Uterus (tissue), 4 donors: ENCODE measurements at places on chromosomes 1 and 21. TPM values are rescaled to one million over a fixed set of nuclear protein-coding genes. Genes with fewer than 3 reads are reported as not detected.
A peak's percentile ranks its signal among the peaks of the same experiment; 100 is the strongest.

GRCh38 chr21:29418813-29419212 is 120.1 kb downstream of the BACH1 start:
- no peak for DNase-seq

DNA sequence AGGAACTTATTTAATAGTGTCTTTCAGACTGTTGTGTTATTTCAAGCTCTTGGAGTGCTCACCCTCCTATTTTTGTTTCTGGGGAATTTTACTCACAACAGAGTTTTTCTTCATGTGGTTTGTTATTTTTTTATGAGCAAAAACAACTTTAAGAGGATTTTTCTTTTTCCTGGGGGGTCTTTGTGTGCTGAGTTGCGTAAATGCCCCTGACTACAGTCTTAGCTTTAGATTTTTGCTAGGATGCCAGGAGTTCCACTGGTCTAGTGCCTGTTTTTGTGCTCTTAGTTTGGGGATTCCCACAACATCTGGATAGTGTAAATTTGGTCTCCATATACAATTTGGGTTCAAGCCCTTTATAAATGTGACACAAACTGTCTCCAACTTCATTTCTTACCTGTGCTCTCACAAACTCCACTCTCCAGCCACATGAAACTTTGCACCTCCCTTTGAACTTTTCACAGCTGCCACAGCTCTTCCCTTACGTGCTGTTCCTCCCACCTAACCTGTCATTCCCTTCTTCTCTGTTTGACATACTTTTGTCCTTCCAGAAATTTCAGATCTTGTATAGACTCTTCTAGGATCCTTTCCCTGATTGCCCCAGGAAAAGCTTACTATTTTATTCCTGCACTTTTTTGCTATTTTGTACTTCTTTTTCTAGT is 180.2 kb downstream of the CRB1 start:
- DNase-seq = no peak

- DNase-seq = no peak
Observed at GRCh38 chr1:60747353-60747752, 335.0 kb upstream of the NFIA start.

GRCh38 chr1:242674951-242675645 is 150.6 kb upstream of the PLD5 start:
- DNase-seq = no peak

CCDC24 gene
- not detected for total RNA-seq

- DNase-seq = no peak
Observed at GRCh38 chr21:29511096-29511495, 212.4 kb downstream of the BACH1 start.

DNA sequence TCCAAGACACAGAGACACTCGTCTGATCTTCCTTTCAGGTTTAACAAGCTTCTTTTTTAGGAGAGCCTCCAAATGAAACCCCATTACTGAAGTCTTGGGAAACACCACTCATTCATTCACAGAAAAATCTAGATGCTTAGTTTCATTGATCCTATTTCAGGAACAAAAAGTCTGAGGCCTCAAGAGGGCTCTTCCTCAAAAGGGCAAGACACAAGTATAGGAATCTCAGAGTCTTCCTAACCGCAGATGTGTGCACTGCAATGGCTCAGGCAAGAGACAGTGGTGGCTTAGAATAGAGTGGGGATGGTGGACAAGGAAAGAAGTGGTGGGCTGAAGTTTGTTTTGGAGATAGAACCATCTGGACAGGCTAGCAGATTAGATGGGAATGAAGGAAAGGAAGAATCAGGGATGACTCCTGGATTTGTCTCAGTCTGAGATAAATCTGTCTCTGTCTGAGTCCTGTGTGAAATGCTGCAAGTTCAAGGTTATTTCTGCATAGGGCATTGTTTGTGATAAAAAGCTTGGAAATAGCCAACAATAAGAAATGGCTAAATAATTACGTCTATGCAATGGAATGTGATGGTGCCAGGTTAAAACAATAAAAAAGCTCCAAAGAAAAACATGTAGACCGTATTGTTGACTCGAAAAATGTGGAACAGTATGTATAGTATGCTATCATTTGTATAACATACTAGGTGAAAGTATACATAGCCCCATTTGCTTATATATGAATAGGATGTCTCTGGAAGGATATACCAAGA is 8.9 kb upstream of the CTSE start:
- DNase-seq = no peak

GRCh38 chr1:225612287-225612686 is 40.6 kb downstream of the ENAH start:
- no peak for DNase-seq

GRCh38 chr21:28550057-28550825 is 442.4 kb downstream of the LTN1 start:
- no peak for DNase-seq

GRCh38 chr1:158289811-158290210 is at the start of gene CD1C:
TSS of gene CD1C (plus strand) at chr1:158289923. CDS start at chr1:158290065, 142 bp downstream.
- DNase-seq = no peak

DNA sequence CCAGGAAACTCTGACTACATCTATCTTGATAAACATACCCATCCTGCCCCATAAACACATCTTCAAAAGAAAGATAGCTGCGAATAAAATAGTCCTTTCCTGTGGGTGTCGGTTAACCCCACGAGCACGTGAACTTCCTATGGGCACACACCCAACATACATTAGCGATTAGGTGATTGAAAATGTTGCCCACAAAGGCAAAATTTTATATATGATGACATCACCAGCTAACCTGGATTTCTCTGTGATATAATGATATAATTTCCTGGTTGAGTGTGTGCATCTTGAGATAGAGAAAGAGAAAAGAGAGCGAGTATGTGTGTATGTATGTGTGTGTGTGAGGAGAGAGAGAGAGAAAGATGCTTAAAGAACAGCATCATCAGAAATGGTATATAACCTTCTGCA is 296.1 kb downstream of the PTPRC start:
- no peak for DNase-seq

DNA sequence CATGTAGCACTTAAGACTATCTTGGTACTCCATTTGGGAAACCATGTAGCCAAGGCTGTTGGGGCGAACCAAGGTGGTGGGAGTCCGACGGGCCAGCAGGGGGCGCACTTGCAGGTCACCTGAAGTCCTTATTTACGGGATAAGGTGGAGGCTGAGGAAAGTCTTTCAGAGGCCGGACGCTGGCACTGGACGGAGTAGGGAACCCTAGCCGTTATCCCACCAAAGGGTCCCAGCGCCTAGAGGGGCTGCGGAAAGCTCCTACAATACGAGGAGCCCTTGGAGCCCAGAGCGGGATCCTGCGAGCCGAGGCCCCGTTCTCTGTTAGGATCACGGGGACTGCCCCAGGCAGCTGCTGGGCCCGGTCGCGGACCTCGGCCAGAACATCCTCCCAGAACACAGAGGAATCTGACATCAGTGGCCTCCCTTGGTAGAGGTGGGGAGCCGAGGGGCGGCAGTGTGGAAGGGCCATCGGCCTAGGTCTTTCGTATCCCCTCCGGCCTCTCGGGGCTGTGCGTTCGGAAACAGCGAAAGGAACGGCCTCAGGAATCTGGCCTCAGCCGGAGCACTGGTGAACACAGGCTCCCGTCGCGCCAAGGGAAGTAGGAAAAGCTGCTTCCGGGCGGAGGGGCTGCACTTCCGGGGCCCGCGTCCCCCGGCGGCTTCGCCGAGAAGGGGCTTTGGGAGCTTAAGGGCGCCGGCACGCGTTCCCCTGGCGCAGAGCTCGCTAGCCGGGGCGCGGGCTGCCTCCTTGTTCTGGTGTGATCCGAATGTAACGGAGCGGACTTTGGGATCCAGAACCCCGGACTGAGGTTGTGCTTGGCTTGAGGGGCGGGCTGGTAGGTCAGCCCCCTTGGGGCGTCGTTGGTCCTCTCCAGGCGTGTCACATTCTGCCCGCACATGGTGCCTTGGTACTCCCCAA is 29.9 kb upstream of the RPTN start:
- DNase-seq = peak; percentile 53

S100A7A gene
- not detected for total RNA-seq

DNA sequence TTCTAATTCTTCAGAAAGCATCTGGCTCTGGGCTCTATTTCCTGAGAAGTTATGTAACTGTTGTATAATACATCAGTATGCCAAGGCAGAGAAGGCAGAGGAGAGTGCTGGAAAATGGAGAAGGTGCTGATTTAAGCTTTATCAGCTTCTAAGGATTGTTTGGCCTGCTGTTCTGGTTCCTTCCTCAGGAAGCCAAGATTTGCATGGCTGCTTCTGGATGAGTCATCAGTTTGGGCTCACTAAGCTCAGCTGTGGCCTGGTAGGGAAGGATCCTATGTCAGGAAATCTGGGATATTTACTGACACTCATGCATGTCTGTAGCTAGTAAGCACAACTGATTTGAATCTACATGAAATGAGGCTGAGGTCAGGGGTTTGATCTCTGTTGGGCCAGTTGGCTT is 73.2 kb upstream of the ADGRL4 start:
- no peak for DNase-seq

DNA sequence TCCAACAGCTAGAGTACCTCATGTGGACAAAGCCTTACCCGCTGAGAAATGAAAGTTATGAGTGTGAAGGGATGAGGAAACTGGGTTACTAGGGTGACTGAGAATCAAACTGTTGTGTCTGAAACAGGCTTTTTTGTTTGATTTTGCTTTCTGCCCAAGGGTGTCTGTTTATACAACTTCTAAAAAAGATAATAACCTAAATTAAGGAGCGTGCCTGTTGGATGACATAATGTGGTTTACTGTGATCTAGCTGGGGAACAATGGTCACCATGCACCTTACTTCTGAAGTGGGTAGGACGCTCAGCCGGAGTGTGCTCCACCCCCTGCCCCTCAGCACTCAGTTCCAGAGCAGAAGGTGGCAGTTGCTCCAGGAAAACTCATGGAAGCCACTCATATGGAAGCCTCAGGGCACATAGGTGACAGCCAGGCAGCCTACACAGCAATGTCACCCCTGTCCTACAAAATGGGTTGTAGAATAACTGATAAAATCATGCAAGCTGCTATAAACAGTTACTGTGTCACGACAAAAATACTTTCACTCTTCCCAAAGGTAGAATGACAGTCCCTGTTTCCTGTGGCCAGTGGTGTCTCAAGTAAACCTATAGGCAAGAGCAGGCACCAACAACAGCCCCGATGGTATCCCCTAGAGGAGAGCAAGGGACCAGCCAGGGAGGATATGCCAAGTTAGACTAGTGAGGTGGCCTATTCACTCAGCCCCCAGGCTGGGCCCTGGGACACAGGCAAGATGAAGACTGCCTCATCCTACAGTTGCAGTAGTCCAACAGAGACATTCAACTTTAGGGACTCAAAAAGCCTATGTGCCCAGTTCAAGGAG is 29.3 kb downstream of the SIPA1L2 start:
- no peak for DNase-seq

FMO5 gene
- 3.8 TPM for total RNA-seq

- no peak for DNase-seq
Observed at GRCh38 chr21:29582855-29583254, 284.1 kb downstream of the BACH1 start.

TMEM269 gene
- not detected for total RNA-seq

DNA sequence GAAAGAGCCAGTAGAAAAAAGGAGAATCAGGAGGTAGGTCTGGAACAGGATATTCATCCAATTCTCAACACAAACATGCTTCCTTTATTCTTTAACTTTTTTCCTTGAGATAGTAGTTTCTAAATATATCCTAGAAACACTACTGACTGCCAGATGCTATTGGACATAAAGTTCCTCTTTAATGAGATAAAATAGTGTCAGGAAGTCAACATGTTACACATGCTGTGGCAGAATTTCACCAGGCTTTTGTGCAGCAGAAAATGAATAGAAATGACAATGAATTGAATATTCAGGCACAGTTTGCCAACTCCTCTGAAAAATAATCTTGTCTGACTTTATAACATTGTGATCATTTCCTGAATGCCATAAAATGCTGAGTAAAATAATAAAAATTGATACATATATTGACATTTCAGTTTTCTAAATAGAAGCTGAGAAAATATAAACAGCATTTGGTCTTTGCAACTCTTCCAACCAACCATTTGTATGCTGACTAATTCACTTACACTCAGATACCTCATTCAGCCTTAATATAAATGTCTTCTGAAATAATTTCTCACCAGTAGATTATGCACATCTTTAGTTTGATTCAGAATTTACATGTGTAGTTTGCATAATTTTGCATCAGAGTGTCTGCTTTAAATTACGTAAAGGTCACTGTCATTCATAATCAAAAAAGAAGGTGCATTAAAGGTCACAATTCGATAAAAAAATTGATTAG is 486.1 kb upstream of the ADGRL2 start:
- no peak for DNase-seq

RIIAD1 gene
- total RNA-seq = 4.3 TPM

DNA sequence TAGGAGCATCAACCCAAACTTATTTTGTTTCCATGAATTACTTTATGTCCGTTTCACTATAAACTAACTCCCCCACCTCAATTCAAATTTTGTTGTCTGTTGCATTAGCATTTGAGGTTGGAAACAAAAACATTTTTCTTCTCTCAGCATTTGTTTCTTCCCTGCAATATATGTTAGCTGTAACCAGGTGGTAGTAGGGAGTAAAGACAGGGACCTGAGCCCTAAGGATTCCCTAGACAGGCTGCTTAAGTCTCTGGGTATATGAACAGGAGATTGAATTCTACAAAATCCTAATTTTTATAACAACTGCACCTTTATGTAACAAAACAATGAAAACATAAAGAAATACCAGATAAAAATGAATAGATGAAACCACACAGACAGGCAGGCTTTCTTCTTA is 242.6 kb downstream of the PAPPA2 start:
- no peak for DNase-seq

- DNase-seq = no peak
Observed at GRCh38 chr1:72060466-72061245, 221.7 kb downstream of the NEGR1 start.

- DNase-seq = no peak
Observed at GRCh38 chr1:28148880-28149195, 27.7 kb downstream of the PTAFR start.

BLACAT1 gene
- 0.52 TPM for total RNA-seq

DNA sequence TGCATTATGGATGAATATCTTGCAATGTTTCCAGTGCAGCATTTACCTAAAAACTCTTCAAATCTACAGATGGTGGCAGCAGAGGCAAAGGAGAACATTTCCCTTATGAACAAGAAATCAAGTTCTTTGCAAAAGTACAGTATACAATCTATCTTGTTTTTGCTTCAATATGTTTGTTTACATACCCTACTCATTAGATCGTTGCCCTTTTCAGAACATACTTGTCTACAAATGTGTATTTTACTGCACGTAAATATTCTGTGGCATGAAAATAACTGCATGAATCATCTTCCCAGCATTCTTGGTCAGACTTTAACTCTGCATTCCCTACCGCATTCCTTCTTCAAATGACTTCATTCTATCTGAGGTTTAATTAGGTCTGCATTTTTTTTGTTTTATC is 212.7 kb downstream of the ZP4 start:
- no peak for DNase-seq
